ENCODE measurements at places on chromosomes 1 and 21. TPM values are rescaled to one million over a fixed set of nuclear protein-coding genes. Genes with fewer than 3 reads are reported as not detected.

The TRPM2 gene
- total RNA-seq = 3.2 TPM

The OXCT2 gene
- total RNA-seq = 1.3 TPM

The OR2M4 gene
- total RNA-seq = not detected

The ANKRD34A gene
- total RNA-seq = 0.41 TPM

The FLG2 gene
- total RNA-seq = 0.06 TPM

The TMPRSS3 gene
- total RNA-seq = 1.5 TPM

The CFHR4 gene
- total RNA-seq = not detected

The HTR6 gene
- 0.47 TPM for total RNA-seq

The TMOD4 gene
- 12.4 TPM for total RNA-seq

The ENAH gene
- 30.5 TPM for total RNA-seq

The SV2A gene
- total RNA-seq = 6.2 TPM

The FCN3 gene
- total RNA-seq = 3.9 TPM

The AK5 gene
- 3.6 TPM for total RNA-seq

The CNN3 gene
- total RNA-seq = 249 TPM

The TTC22 gene
- total RNA-seq = 6.8 TPM

The CD48 gene
- total RNA-seq = 5.5 TPM

The GBP6 gene
- total RNA-seq = 0.12 TPM

The RPTN gene
- total RNA-seq = not detected

The OR6N1 gene
- not detected for total RNA-seq

The SLAMF7 gene
- total RNA-seq = 0.58 TPM

The TMPRSS15 gene
- total RNA-seq = 0.06 TPM

The HAO2 gene
- 30.5 TPM for total RNA-seq

The FAM131C gene
- 1.7 TPM for total RNA-seq

The SNAPIN gene
- total RNA-seq = 39.3 TPM

The KLF17 gene
- total RNA-seq = not detected

The ECE1 gene
- total RNA-seq = 50.3 TPM

The AMY1C gene
- not detected for total RNA-seq

The DTL gene
- 9.8 TPM for total RNA-seq

The ALX3 gene
- total RNA-seq = not detected

The GPR25 gene
- total RNA-seq = not detected

The CHRM3 gene
- total RNA-seq = 20.2 TPM

The KRTAP20-2 gene
- total RNA-seq = not detected

The NTRK1 gene
- total RNA-seq = 2.0 TPM

The MUL1 gene
- total RNA-seq = 29.3 TPM

The IGFN1 gene
- 2.8 TPM for total RNA-seq

The TCEA3 gene
- total RNA-seq = 75.4 TPM

The S100A8 gene
- total RNA-seq = 89.2 TPM

The DUSP10 gene
- 11.9 TPM for total RNA-seq
